ENCODE measurements at places on chromosomes 2 and 18. TPM values are rescaled to one million over a fixed set of nuclear protein-coding genes. Genes with fewer than 3 reads are reported as not detected.

GRCh38 chr2:189096769-189097447 is 82.7 kb downstream of the COL5A2 start:
- ATAC-seq: no peak

Gene SLC4A3
- total RNA-seq: 12.6 TPM

DNA sequence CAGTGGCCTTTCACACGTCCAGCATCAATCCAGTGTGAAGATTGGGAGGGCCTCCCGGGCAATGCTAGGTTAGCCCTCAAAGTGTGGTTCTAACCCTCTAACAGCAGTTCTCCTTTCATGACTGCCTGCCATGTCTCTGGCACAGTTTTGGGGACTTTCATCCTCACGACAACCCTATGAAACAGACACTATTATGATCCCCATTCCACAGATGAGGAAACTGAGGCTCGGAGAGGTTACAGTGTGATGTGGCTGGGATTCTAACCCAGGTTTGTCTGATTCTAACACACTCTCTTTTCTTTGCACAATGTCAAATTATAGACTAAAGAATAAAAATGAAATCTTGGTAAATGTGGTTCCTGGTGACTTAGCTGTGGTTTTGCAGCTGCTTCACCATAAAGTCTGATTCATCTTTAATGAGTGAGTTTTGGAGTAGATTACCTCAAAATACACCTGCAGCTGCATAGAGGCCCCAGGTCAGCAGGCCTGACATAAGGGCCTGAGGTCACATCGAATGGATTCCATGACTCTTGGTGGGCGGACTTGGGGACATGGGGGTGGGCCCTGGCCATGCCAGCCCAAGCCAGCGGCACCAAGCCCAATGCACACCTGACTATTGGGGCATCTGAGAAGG is 214.4 kb downstream of the GLI2 start:
- ATAC-seq: no peak

- no peak for ATAC-seq
Measured at GRCh38 chr18:64330931-64331330, 182.0 kb upstream of the LINC00305 start.

DNA sequence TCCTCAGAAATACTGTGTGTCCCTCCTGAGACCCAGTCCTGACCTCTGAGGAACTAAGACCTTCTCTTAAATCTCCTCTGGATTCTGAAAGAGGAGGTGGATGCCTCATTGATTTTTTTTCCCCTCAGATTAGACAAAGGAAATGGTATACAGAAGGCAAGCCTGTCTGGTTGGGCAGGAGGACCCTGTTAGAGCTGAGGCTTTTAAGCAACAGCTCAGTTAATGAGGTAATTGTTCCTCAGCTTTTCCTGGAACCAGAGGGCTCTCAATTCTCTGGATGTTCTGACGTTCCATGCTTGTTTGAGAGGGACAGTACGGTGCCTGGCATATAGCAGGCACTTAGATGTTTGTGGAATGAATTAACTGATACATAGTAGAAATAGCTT is 61.7 kb upstream of the MCFD2 start:
- no peak for ATAC-seq

DNA sequence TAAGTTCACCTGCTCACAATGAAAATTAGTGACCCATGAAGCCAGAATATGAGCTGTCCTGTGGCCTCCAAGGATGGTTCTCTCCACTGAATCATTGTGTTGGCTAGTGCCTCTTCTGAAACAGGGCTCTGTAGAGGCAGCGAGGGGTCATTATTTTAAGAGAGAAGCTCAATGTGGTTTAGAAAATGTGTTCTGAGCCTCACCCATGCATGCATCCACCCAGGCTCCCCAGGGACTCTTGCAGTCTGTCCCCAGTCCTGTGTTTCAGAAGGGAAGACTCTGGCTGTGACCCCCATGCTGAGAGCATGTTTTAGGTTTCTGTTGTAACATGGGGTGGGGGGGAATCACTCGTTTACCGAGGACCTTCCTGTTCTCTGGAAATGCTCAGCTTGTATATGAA is 135.2 kb downstream of the RNF144A start:
- no peak for ATAC-seq

Gene CTAGE1
- total RNA-seq: not detected

- ATAC-seq: no peak
Measured at GRCh38 chr2:106931717-106932335, 45.9 kb upstream of the ST6GAL2 start.

GRCh38 chr18:3652380-3653262 is 202.6 kb downstream of the TGIF1 start:
- no peak for ATAC-seq

GRCh38 chr2:190600293-190601103 is 48.4 kb upstream of the NAB1 start:
- no peak for ATAC-seq

DNA sequence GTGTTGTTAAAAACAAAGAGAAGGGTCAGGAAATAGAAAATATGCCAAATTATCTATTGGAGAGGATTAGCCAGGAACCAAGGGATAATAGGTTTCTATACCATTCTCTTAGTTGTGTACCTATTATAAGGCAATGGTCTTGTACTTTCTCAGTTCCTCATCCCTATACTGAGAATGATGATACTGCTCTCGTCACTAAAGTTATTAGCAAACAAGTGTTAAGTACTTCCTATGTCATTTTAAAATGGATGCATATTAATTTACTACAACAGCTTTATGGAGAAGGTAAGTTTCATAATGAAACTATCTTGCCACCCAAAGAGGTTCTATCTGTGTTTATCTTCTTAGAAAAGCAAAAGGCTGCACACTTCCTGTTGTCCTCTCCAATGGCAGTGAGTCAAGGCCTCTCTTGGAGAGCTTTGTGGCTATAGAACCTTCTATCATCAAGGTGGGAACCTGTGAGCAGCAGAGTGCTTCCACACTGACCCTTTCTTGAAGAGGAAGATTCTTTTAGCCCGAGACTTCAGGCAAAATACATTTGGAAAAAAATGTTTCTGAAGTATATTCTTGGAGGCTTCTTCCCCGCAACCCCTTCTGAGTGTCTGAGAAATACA is 460.7 kb upstream of the FANCL start:
- ATAC-seq: no peak

Gene CFC1
- not detected for total RNA-seq

DNA sequence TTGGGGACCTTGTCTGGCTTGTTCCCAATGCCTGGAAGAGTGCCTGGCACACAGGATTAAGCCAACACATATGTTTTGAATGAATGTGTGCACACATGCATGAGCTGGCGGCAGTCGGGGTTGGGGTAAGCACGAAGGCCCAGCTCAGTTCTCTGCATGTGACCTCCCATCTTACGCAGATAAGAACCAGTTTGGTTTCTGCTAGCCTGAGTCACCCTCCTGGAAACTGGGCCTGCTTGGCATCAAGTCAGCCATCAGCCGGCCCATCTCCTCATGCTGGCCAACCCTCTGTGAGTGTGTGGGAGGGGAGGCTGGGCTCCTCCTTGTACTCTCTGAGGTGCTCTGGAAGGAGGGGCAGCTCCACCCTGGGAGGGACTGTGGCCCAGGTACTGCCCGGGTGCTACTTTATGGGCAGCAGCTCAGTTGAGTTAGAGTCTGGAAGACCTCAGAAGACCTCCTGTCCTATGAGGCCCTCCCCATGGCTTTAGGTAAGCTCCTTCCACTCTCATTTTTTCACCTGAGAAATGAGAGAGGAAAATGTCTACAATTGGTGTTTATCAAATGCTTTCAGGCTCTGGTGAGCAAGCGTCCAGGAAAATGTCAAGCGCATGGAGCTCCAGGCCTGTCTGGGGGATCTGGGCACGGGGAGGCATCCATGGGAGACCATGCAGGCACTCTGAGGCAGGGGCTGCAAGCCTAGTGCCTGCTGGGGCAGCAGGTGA is 9.7 kb upstream of the IL1RN start:
- ATAC-seq: no peak

Gene TMEFF2
- 0.62 TPM for total RNA-seq

Gene SCN1A
- total RNA-seq: 0.05 TPM

GRCh38 chr2:218422403-218423086 is 3.6 kb downstream of the VIL1 start:
- ATAC-seq: no peak

Gene IL36RN
- 0.93 TPM for total RNA-seq

GRCh38 chr2:223936862-223937326 is 8.2 kb downstream of the WDFY1 start:
- ATAC-seq: no peak

DNA sequence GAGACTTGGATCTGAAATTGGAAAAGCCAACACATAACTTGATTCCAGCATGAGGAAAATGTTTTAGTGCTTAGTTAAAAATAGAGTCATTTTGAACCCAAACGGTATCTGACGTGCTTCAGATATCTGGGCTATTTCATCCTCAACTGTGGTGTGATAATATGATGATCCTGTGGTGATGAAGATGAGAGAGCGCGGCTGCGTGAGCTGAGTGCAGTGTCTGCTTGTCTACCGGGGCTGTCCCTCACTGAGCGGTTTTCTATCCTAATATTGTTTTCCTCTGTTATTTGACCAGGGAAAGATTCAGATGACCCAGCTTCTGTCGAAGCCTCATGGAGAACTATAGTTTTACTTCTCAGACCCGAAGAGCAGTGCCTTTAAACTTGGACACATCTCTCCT is 5.8 kb downstream of the TWIST2 start:
- no peak for ATAC-seq

GRCh38 chr2:25981596-25982272 is 563 bp downstream of the KIF3C start:
- ATAC-seq: peak; percentile 32

DNA sequence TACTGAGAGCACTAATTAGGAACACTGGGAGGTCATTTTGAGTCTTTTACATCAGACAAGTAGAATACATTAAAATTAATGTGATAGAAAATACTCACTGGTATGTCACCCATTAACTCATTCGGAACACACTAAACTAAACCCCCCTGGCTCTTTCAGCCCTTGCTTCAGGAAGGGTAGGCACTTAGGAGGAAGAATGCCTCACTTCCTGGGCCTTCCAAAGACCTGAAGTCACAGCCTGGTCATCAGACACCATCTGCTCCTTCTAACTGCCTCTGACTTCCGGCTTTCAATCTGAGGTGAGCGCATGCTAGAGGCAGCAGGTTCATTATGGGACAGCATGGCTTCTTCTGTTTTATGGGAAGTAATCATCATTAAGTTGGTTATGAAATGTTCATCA is 451.4 kb downstream of the PID1 start:
- ATAC-seq: no peak

GRCh38 chr2:241316825-241317224 is 1.1 kb downstream of the SEPTIN2 start:
- no peak for ATAC-seq

Gene IL1B
- 2.7 TPM for total RNA-seq

Gene CNGA3
- total RNA-seq: 1.1 TPM

DNA sequence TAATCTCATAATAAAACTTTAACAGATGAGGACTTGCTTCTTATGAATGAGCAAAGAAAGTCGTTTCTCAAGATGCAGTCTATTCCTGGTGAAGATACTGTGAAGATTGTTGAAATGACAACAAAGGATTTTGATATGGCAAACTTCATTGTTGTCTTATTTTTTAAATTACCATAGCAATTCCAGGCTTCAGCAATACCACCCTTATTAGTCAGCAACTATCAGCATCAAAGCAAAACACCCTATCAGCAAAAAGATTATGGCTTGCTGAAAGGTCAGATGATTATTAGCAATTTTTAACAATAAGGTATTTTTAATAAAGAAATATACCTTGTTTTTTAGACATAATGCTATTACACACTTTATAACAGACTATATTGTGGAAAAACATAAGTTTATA is 88.3 kb downstream of the COL5A2 start:
- ATAC-seq: no peak

- no peak for ATAC-seq
Measured at GRCh38 chr2:14288016-14288415, 344.5 kb upstream of the LRATD1 start.

- ATAC-seq: peak; percentile 90
Measured at GRCh38 chr18:56085551-56085950, 497.6 kb upstream of the TCF4 start.

Gene TACR1
- total RNA-seq: 2.5 TPM

Gene DPP4
- 1.6 TPM for total RNA-seq

- ATAC-seq: no peak
Measured at GRCh38 chr2:239390546-239391285, 10.1 kb downstream of the HDAC4 start.

Gene PSTPIP2
- 9.5 TPM for total RNA-seq

DNA sequence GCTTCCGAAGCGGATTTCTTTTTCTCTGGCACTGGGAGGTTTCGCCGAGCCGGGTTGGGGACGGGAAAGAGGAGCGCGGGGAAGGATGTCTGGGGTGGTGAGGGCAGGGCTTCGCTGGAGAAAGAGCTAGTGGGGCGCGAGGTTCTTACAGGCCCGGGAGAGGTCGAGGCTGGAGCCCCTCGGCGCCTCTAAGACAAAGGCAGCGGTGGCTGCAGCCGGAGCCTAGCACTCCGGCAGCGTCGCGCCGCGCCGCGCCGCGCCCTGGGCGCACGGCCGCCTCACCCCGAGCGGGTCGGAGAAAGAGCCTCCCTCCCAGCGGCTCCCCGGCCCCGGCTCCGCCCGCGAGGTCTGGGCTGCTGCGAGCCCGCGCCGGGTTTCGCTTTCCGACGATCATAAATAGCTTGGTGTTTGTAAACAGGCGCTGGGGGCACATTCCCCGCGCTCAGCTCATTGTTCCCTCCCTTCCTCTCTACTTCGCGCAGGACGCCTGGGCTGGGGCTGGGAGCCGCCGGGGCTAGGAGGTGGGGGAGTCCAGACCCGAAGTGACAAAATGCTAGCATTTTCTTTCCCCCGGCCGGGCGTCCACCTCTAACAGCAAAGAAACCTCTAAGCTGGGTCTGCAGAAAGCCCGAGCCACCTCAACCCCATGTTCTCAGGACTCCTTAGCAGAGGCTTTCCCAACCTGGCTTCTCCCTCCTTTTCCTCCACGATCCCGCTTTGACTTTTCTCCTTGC is 813 bp upstream of the MEIS1 start:
- peak; percentile 31 for ATAC-seq

DNA sequence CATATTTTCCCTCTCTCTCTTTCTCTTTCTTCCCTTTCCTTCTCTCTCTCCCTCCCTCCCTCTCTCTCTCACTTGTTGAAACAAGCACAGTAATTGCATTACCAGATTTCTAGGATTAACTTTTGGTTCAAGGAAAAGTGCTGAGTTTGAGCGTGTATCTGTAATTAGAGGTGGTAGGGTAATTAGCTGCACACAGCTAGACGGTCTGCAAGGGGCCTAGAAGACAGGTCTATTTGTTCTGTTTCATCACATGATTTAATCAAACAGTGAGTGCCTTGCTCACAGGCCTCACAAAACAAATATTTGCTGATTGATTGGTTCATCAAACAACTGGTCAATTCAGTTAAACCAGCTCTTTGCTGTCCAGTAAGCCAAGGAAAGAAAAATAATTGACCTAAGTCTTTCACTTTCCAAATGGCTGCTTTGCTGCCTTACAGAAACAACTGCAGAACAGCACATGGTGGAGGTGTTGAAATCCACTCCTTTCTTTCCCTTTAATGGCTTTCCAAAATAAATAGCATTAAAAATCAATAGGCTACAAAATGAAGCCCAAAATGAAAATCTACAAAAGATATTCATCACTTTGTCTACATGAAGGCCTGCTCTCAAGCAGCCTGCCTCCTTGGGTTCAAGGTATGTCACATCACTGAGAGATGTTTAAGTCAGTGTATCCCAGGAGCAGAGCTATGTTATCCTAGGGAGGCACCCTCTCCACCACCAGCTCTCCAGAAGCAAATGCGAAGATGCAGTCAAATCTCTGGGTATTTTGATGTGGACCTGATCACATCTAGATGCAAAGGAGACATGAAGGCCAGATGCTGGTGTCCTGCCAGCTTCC is 264.4 kb upstream of the SIX2 start:
- no peak for ATAC-seq

All from gastroesophageal sphincter (tissue), 4 donors.